Right hindlimb (tissue), 1 donor: ENCODE measurements at places on chromosomes 13 and 19.

DNA sequence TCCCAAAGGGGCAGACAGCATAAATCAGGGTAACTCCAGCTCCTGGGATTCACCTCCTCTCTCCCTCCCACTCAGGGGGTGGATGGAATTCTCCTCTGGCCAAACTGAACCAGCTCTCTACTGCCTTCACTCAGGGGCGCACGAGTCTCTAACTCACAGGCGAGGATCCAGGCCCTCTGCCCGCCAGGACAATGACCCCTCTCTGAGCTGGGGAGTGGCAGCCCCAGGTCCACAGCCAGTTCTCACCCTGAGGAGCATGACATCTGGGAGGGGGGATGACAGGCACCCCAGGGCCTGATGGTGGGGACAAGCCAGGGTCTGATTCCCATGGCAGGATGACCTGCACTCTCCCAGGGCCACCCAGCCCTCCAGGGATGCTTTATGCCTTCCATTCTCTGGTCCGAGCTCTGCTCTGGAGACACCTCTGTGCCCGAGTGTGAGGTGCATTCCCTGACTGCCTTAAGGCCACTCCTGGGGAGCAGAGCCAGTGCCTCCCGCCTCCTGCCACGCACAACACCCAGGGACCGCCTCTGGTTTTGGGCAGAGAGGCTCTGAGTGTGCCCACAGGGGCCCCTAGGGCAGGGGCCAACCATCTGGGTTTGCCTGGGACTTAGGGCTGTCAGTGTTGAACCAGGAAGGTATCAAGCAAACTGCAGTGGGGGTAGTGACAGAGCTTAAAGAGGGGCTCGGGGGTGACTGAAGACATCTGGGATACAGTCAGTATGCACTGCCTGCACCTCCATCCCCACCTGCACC is 66.2 kb downstream of the GNG7 start:
- DNase-seq, result no peak

DNA sequence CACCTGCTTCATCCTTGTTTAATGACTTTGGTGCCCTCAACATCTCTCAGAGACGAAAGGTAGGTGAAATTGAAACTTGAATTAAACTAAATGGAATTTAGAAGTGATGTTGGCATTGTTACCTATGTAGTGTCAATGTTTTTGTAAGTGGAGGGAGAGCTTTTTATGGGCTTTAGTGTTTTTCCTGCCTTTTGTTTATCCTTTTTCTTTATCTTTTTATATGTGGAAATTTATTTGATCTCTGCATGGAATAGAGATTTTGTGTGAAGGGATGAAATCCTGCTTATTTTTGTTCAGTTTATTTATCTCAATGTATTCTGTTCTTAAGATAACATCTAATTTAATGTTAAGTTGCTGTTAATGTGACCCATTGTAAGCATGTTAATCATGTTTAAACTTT is 39.5 kb downstream of the PAN3 start:
- no peak for DNase-seq

GRCh38 chr13:20993211-20993610 is 68.2 kb downstream of the LATS2 start:
- DNase-seq, result no peak

DNA sequence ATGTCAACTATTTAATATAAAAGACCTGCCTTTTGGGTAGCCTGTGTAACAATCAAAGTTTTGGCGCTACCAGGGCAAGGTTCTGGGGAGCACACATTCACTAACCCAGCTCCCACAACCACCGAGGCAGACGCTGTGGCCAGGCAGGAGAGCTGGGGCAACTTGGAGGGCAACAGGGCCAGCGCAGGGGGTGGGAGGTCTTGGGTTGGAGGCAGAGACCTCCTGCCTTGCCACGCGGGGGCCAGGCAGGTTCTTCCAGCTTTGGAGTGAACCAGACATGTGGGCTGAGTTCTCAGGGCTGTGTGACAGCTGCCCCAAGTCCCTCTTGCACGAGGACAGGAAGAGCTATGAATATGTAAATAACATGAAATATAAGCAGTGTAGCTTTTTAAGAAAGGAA is 30.3 kb upstream of the MCF2L start:
- no peak for DNase-seq

DNA sequence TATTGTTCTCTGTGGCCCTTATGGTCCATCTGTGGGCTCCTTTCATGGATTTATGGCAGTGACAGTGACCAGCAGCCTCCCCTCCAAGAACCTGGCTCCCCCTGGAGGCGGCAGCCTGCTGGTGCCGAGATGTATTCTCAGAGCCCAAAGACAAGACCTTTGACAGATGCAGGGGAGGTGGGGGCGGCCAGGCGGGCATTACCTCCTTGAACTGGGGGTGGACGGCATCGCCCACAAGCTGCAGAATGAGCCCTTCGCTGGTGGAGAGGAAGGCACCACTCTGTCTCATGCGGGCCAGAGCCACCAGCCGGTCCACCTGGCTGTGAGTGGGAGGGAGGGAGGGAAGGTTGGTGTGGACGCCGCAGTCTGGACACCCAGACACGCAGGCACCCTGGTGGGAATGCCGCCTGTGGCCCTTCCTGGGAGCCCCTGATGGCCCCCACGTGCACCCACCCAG is 6.6 kb downstream of the ISOC2 start:
- no peak for DNase-seq

- DNase-seq, result no peak
These were observed 216 bp downstream of the SH2D3A start for GRCh38 chr19:6767081-6767356.

DNA sequence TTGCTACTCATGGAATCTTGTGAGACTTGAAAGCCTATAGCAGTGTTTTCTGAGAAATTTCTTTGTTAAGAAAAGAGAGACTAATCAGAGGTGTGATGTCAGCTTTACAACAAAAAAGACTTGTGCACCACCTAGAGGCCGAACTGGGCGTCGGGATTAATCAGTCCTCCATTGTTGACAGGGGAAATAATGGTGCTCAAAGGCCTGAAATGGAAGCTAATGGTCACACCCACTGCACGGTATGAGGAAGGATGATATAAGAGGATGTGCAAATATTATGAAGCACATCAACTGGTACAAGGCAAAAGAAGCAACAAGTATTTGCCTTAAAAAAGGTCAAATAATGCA is 480.2 kb upstream of the MIR17HG start:
- peak; percentile 50 for DNase-seq

GRCh38 chr13:33274264-33274663 is 11.3 kb downstream of the STARD13 start:
- DNase-seq, result no peak

DNA sequence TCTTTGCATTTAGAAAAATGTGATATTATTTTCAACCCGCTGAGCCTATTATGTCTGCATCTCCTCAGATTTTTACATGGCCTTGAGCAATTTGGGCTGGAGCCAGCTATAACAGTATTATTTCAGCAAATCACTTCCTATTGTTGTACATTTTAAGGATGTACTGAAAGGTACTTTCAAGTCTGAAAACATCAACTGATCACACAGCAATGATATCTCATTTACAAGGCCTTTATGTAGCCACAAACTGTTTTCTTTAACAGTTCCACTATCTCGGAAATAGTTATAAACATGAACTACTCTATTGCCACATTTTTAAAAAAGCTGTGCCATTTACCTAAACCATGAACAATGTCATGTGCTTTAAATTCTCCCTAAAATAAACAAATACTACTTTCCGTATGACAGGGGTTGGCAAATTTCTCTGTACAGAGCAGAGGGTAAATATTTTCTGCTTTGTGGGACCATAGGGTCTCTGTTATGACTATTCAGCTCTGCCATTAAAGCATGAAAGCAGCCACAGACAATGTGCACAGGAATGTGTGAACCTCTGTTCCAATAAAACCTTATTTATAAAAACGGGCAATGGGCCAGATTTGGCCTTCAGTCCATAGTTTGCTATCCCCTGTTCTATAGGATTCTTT is 560.4 kb downstream of the GPC6 start:
- DNase-seq, result no peak

- DNase-seq, result no peak
These were observed 22.5 kb upstream of the NDFIP2 start for GRCh38 chr13:79458436-79458835.

- DNase-seq, result no peak
These were observed 53.3 kb upstream of the SLITRK1 start for GRCh38 chr13:83935566-83935965.

- no peak for DNase-seq
These were observed 15.1 kb downstream of the CRTC1 start for GRCh38 chr19:18698321-18699167.

DNA sequence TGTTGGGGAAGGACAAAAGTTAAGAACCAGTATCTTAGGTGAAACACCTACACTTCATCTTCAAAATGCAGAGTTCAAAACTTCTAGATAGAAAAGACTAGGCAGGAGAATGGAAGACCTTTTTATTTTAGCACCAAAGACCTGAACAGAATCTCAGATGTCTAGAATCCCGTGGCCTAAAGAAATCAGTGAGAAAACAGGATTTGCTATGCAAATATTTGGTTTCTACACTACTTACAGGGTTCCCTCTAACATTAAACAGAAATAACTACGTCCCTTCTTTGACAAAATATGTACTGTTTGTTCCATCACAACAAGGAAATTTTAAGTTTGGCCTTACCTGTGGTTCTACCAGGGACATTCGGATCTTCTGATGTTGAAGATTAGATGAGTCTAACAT is 21.5 kb downstream of the DIS3 start:
- no peak for DNase-seq

GRCh38 chr13:59514316-59514715 is 649.4 kb downstream of the DIAPH3 start:
- no peak for DNase-seq

- DNase-seq, result no peak
These were observed 44.9 kb upstream of the ZNF91 start for GRCh38 chr19:23440207-23440606.

- no peak for DNase-seq
These were observed 167.8 kb downstream of the ABCC4 start for GRCh38 chr13:95133498-95133897.
